ENCODE measurements at places on chromosomes 1 and 21.

- DNase-seq, result no peak
These were observed 262.1 kb downstream of the BRINP2 start for GRCh38 chr1:177432897-177433296.

DNA sequence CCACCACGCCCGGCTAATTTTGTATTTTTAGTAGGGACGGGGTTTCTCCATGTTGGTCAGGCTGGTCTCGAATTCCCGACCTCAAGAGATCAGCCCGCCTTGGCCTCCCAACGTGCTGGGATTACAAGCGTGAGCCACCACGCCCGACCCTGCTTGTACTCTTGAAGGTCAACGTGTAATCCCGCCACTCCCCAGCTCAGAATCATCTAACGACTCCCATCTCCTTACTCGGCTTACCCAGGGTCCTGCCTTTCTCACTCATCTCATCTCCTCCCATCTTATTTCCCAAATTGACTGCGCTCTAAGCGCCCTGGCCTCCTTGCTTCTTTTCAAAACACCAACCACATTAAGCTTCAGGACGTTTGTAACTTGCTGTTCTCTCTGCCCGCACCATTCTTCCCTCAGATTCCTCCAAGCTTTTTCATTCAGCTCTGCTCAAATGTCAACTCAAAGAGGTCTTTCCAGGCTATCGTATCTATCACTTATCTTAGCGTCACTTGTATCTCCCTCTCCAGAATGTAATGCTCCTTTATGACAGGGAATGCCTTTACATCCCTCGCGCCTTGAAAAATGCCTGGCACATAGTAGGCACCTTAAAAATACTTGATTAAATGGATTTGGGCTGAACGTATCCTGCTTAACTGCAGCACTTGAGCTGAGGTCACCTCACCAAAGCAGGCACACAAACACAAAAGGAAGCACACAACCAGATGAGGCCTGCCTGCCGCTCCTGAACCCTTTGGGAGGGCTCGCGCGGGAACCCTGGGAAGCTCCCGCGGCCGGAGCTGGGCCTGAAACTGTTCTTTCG is 1.4 kb upstream of the USP1 start:
- no peak for DNase-seq

- no peak for DNase-seq
These were observed 270.6 kb downstream of the NFIA start for GRCh38 chr1:61352845-61353435.

DNA sequence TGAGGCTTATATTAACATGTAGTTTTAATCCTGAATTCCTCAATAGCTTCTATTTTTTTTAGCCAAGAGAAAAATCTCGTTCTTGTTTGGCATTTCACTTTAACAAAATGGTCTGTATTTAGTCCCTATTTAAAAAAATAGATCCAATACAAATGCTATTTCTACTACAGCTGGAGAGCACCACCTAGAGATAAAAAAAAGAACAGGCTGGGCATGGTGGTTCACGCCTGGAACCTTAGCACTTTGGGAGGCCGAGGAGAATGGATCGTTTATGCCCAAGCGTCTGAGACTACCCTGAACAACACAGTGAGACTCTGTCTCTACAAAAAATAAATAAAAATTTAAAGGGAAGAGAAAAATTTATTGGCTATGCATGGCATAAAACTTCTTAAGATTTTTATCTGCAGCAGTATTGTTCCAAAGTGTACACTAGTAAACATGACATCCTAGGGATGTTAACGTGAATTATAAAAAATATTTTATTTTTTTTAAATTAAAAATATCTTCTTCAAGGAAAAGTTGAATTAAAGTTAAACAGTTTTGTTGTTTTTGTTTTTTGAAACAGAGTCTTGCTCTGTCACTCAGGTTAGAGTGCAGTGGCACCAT is 4.4 kb downstream of the ST7L start:
- DNase-seq, result no peak

DNA sequence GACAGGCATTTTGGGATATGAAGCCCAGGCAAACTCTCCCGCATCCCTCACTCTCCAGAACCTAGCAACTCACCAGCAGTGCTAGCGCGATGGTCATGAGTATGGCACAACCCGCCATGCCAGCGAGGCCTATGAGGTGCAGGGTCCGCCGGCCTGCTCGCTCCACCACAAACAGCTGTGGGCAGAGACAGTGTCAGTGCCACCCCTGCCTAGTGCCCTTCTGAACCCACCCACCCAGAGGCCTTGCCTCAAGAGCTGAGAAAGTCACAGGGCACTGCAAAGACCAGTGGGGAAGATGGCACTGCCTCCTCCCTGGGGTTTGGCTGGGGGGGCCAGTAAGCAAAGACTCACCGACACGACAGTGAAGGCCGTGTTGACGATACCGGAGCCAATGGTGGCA is 29.8 kb downstream of the SLC2A1 start:
- DNase-seq, result no peak

DNA sequence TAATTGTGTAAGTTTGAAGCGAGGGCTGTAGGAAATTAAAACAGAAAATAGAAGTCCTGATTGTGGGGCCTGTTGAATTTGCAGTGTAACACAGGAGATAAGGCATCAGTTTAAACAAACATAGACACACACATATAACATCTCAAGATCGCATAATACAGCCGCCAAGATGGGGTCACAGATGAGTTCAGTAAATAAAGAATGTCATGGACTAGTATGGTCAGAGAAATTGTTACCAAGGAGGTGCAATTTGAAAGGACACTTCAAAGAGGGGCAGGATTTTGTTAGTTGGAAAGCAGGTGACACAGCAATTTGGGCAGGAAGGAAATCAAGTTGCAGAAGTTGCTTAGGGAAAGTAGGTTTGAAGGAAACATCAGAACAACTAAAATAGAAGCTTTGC is 450.0 kb downstream of the USP25 start:
- DNase-seq, result no peak

DNA sequence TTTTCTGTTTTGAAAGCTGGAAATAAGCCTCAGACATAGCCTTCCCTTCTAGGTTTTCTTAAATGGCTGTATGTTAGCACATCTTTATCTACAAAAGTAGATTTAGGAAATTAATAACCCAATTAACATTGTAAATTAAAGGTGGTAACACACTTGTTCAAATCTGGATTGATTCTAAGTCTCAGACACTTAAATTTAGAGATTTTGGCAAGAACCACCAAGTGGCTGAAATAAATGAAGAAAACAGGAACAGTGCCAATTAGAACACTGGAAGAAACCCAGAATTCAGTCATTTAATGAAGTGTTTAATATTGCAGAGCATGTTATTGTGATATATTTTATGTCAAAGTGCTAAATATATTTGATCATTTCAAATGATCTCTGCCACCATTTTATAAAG is 628.2 kb downstream of the USP25 start:
- DNase-seq, result no peak

GRCh38 chr1:10776190-10776905 is 20.1 kb downstream of the CASZ1 start:
- no peak for DNase-seq

- DNase-seq, result no peak
These were observed 9.9 kb downstream of the CLCA1 start for GRCh38 chr1:86478416-86479156.

DNA sequence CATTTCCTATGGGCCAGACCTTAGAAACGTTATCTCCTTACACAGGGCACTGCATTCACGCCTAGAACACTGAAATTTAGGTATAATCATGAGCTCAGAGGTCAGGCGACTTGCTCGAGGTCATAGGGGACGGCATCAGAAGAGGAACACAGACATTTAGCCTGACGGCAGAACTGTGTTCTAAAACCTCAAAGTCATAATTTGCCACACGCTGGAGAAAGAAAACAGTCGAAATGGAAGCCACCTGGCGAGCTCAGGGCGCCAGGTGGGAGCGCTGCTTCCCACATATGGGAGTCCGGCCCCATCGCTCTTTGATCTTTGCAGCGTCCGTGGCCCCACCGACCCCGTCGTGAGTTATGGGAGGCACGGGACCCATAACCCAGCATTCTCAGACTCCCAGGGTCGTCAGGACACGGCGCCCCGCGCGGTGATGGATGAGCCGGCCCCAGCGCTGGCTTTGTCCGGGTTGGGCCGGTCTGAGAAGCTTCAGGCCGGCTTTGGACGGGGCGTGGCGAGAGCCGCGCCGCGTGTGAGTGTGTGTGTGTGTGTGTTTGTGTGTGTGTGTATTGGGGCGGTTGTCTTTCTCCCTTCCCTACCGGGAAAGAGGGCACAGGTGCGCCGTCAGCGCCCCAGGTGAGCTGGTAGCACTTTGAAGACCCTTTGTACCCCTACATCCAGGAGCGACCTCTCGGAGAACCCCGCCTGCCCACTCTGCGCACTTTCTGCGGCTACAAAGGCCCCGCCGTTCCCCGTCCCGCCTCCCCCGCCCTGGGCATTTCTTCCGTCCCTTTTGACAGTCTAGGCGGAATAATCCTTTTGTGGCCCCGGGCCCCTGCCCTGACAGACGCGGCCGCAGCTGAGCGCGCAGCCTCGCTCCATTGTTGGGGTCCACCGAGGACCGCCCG is 861 bp upstream of the DRAXIN start:
- no peak for DNase-seq

GRCh38 chr1:82052563-82052962 is 251.8 kb downstream of the ADGRL2 start:
- no peak for DNase-seq

DNA sequence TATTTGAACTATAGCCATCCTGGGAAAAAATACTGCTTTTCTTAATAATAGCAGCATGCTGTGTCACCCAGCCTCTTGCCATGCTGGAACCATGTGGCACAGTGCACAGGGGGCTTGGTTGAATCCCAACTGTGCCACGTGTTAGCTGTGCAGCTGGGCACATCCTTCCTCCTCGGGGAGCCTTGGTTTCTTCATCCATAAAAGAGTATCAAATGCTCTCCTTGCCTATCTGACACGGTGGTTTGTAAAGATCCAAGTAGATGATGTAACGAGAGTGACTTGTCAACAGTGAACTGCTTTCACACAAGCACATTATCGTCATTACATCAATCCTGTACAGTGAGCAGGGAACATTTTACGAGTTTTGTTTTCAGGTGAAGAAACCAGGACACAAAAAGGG is 24.4 kb downstream of the VASH2 start:
- no peak for DNase-seq

GRCh38 chr1:147913362-147913942 is 10.9 kb downstream of the GJA8 start:
- DNase-seq, result no peak

GRCh38 chr1:213884942-213885341 is 102.8 kb upstream of the PROX1 start:
- DNase-seq, result no peak

All from amygdala (tissue), 56 donors.